IgD-negative memory B cell (primary cell): ENCODE measurements at places on chromosomes 12 and 14. TPM values are rescaled to one million over a fixed set of nuclear protein-coding genes. Genes with fewer than 3 reads are reported as not detected.

Gene NEUROD4
- not detected for polyA plus RNA-seq

Gene KRT82
- not detected for polyA plus RNA-seq

Gene OR11G2
- polyA plus RNA-seq: not detected

Gene RNASE3
- polyA plus RNA-seq: not detected

Gene KLRF2
- polyA plus RNA-seq: not detected

Gene P2RX2
- not detected for polyA plus RNA-seq

Gene LMO3
- not detected for polyA plus RNA-seq
